Hypothalamus (tissue), 51 donors: ENCODE measurements at places on chromosomes 12 and 14.
A peak's percentile ranks its signal among the peaks of the same experiment; 100 is the strongest.

DNA sequence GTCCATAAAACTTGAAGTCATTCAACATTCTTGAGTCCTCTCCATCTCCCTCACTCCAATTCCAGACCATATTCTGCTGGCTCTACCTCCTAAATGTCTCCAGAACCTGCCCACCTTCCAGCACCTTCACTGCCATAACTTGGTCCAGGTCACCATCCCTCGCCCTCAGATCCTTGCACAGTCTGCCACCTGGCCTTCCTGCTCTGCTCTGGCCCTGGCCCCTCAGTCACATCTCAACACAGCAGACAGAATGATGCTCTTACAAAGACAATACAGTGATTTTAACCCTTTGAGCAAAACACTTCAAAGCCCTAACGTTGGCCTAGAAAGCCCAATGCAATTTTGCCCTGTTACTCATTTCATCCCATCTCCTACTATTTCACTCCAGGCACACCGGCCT is 81.8 kb upstream of the PDZRN4 start:
- no peak for DNase-seq

DNA sequence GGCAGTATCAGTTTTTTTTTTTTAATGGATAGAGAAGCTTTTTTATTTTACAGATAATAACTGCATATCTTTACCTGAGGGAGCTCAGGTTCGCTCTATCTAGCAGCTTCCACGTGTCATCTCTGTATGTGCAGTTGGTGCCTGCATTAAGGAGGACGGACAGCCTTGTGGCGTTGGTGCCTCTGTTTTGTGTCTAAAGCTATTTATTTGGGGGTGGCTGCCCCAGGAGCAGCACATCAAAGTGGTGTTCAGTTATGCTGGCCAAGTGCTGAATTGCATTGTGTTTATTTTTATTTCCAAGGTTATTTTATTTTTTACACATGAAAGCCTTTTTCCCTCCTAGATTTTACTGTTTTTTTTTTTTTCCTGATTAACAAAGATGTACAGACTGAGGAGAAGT is 59.7 kb downstream of the RASSF3 start:
- no peak for DNase-seq

DNA sequence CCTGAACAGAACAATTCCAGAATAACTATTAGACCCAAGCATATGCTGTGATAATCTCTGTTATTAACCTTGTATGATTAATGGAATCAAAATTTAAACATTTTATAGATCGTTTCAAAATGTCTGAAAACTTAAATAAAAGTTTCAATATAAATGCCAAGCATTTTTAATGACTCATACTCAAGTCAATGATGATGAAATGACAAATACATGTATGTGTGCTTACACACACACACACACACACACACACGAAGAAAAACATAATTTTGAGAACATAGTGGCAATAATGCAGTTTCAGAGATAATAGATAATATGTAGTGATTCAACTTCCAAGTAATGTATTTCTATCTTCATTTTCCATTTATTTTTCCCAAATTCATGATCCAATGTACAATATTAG is 384.9 kb upstream of the FOXG1 start:
- DNase-seq: no peak

- DNase-seq: no peak
Observed at GRCh38 chr14:36504771-36505175, 15.3 kb downstream of the NKX2-1 start.

DNA sequence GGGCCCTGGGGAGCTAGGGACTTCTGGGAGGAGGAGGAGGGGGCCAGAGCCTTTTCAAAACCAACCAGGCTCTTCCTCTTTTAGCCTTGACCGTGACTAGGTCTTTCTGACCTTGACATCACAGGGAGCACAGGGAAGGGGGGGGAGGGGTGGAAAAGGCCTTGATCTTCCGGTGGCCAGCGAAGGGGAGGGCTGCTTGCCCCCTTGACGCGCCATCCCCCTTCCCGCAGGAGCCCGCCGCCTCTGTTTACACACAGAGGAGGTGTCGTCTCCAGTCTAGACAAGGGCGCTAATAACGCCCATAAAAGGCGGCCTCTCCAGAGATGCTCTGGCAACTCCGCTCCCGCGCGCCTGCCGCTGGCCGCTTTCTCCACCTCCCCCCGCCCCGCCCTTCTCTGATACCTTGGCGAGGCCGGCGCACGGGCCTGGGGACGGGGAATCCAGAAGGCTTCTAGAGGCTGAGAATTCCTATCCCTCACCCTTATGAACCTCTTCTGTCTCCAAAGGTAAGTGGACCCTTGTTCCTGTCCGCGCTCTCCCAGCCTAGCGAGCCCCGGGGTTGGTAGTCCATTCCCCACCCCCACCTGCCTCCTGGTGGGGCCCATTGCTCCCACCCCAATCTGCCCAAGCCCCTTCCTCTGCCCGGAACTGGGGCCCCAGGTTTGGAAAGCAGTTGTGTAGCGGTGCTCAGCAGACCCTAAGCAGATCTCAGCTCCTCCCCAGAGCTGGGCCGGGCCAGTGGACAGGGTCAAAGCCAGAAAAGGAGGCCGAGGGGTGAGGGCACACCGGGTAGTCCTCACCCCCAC is 4.9 kb upstream of the HOXC12 start:
- no peak for DNase-seq

DNA sequence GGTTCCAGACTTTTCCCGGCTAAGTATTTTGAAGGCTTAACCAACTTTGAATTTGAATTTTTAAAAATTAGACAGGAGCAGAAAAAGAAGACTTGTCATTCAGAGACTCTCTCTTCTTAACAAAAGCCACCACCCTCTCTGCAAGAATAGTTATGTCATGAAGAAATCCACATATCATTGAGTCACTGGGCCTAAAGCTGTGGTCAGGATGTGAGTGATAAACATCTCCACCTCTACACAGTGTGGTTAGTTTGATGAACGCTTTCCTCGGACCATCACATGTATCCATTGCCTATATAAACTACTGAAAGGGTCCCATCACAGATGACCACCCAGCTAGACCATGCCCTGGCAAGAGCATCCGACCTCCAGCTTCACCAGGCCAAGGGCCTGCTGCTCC is 226.1 kb downstream of the KSR2 start:
- no peak for DNase-seq

GRCh38 chr14:84420221-84420620 is 1109.7 kb upstream of the FLRT2 start:
- no peak for DNase-seq

DNA sequence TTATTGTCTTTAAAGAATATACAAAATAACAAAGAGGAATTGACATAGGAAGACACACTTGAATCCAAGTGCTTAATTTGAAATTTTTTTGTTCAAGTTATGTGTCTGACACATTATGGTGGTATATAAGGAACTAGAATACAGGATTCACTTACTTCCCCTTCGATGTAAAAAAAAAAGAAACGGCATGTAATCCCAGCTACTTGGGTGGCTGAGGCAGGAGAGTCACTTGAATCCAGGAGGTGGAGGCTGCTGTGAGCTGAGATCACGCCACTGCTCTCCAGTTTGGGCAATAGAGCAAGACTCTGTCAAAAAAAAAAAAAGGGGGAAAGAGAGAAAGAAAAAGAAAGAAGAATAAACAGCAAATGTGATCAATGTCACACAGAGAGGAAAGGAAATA is 8.9 kb downstream of the CLEC12A start:
- no peak for DNase-seq

DNA sequence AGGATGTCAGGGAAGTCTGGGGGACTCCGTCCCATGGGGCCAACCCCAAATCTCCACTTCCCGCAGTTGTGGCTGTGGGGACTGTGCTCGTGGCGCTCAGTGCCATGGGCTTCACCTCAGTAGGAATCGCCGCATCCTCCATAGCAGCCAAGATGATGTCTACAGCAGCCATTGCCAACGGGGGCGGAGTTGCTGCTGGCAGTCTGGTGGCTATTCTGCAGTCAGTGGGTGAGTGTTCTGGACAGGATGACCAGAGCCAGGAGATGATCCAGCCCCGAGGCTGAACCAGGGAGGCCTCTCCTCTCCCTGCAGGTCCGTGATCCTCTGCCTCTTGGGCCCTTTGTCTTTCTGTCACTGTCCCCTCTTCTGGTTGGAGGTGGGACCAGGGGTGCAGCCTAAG is 8.8 kb upstream of the IFI27 start:
- peak; percentile 19 for DNase-seq

DNA sequence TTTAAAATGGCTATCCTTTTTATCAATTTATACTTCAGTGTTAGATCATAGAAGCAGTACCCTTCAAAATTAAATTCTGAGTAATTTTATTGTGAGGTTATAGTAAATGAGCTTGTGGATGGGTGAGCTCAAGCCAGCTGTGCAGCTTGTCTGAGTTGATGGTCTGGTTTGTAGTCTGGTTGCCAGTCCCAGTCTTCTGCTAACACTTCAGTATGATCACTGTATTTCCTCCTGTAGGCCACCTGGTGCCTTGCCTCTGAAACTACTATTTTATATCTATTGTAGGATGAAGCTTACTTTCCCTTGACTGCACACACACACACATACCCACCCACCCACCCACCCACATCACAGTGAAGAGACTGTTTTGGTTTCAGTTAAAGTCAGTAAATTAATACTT is 496.4 kb downstream of the PCNX1 start:
- no peak for DNase-seq

- DNase-seq: no peak
Observed at GRCh38 chr14:79294499-79294898, 916.8 kb downstream of the DIO2 start.

DNA sequence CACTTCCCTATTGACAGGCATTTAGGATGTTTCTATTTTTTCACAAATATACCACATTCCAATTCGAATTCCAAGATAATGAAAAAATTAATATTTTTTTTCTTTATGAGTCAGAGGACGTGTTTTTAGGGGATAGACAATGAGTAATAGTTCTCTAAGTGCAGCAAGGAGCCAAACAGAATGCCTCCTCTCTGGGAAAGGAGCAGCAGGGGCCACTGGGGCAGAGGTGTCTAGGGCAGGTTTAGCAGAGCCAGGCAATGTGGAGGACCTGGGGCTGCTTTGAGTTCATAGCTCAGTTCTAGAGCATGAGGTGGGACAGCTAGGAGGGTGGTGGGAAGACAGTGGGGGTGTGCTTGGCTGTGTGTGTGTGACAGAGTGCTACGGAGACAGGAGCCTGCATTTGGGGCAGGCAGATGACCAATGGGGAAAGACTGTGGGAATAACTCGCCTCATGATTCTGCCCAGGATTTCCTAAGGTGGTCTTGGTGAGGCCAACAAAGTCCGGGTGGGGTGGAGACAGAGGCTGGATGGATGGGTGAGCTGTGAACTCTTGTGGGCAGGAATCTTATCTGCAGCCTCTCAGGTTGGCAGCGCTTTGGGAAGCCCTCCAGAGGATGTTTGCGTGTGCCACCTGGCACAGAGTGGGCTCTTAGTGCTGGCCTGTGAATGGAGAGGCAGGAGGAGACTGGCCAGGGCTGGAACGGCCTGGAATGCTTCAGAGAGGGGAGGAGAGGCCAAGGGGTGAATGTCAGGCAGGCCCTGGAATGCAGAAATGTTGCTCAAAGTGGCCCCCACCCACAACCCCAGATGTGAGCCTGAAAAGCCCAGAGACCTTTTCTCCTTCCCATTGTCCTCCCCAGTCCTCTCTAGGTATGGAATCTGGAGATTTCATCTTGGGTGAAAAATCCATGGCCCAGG is 2.4 kb upstream of the KRT7 start:
- DNase-seq: no peak

- DNase-seq: no peak
Observed at GRCh38 chr12:123942911-123943648, 29.6 kb downstream of the CCDC92 start.

DNA sequence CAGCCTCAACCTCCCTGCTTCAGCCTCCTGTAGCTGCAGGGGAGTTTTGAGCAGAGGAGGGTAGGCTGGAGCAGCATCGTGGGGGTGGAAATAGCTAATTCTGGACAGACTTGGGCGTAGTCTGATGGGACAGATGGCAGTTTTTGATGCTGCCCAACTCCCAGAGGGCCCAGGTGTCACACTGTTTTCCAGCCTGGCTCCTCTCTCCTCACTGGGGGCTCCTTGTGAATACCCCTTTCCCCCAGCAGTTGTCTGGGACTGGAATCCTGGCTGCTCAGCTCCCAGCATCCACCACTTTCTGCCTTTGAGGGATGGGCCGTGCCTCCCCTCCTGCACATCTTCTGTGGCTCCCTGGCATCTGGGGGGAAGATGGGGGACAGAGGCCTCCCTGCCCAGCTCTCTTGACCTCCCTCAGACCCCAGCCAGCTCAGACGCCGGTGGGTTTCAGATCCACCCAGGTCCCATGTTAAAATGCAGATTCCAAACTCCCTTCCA is 34.0 kb downstream of the SH2B3 start:
- no peak for DNase-seq
